ENCODE measurements at places on chromosomes 11 and 22. TPM values are rescaled to one million over a fixed set of nuclear protein-coding genes. Genes with fewer than 3 reads are reported as not detected.

The SCUBE2 gene
- not detected for total RNA-seq

The C11orf86 gene
- not detected for total RNA-seq

The DNAJB7 gene
- total RNA-seq = not detected

The CPT1B gene
- total RNA-seq = 1.1 TPM

The LINC01488 gene
- total RNA-seq = not detected

The SLC25A18 gene
- 0.51 TPM for total RNA-seq

The OR6T1 gene
- not detected for total RNA-seq

The PRG3 gene
- not detected for total RNA-seq

The RHOD gene
- 363 TPM for total RNA-seq

The CDON gene
- 1.6 TPM for total RNA-seq

The CHADL gene
- 3.9 TPM for total RNA-seq

The OR8A1 gene
- total RNA-seq = not detected

The OR5A1 gene
- not detected for total RNA-seq

The DKK3 gene
- total RNA-seq = 222 TPM

The APOBEC3C gene
- total RNA-seq = 27.0 TPM

The MAJIN gene
- total RNA-seq = not detected

The NXPE1 gene
- not detected for total RNA-seq

The BLID gene
- total RNA-seq = 0.71 TPM

The PC gene
- 60.5 TPM for total RNA-seq

The JHY gene
- 1.3 TPM for total RNA-seq

The HTR3A gene
- not detected for total RNA-seq

The BATF2 gene
- 0.09 TPM for total RNA-seq

The OR52I1 gene
- not detected for total RNA-seq

The YAP1 gene
- total RNA-seq = 81.4 TPM

The APOL5 gene
- not detected for total RNA-seq

The KCNC1 gene
- not detected for total RNA-seq

The UBQLNL gene
- total RNA-seq = not detected

The RCOR2 gene
- 2.3 TPM for total RNA-seq

The PRR33 gene
- not detected for total RNA-seq

The OR10A2 gene
- total RNA-seq = not detected

The GNB1L gene
- total RNA-seq = 24.8 TPM

The SRPRA gene
- total RNA-seq = 72.8 TPM

The CD3D gene
- total RNA-seq = not detected

The BEST1 gene
- not detected for total RNA-seq

The OR51I1 gene
- total RNA-seq = not detected

The MS4A10 gene
- not detected for total RNA-seq

The MIAT gene
- total RNA-seq = 0.37 TPM

The OR2AG1 gene
- total RNA-seq = not detected

The NRXN2 gene
- not detected for total RNA-seq

The RFPL3 gene
- total RNA-seq = not detected

The FGF4 gene
- not detected for total RNA-seq

The MRGPRX3 gene
- 0.21 TPM for total RNA-seq
